ENCODE measurements at places on chromosomes 12 and 14.

- DNase-seq: no peak
Observed at GRCh38 chr14:105498430-105499255, 7.6 kb downstream of the TEDC1 start.

DNA sequence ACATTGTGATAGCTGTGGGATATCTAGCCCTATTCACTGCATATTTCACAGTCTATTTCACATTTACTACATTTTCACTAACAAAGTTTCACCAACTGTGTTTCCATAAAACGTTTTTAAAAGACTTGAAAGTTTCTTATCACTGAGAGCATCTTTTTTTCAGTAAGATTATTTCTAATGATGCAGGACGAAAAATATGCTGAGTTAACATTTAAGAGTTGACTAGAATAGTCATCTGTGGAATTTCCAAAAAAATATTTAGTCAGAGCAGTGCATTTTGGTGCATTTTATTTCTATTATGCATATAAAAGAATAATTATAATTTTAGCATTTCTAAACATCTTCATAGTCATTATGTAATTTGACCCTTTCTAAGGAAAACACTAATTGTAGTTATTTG is 143.8 kb upstream of the CLEC14A start:
- DNase-seq: no peak

DNA sequence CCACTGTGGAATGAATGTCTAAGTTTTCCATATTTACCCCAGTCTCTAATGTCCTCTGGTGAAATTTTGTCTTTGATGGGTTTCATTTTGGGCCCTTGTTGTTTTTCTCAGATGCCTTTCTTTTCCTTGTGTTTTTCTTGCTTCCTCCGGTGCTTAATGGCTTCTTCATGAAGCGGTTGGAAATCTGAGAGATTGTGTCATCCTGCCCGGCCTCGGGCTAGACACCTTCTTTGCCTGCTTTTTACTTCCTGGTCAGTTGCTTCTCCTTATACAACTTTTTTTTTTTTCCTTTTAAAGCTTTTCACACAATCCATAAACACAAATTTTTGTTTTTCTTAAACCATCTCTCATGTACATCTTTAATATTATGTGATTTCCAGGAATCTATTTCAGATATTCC is 7.1 kb downstream of the ETV6 start:
- no peak for DNase-seq

- DNase-seq: no peak
Observed at GRCh38 chr12:89433634-89434033, 81.3 kb upstream of the DUSP6 start.

DNA sequence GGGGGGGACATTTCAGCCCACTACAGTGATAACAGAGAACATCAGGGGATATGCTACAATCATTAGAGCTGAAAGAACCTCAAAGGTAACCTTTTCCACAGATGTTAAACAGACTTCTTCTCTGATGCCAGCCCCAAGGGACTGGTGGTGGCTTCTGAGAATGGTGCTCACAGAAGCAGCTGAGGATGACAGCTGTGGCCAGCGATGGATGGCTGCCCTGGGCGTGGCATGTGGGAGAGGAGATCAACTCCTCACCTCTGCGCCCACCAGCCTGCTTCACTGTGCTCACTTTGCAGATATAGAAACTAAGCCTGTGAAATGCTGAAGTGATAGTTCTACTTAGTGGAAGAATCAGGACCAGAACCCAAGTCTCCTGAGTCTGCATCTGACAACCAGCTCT is 33.0 kb downstream of the FOXN3 start:
- DNase-seq: no peak

- DNase-seq: no peak
Observed at GRCh38 chr12:68784015-68784414, 24.0 kb upstream of the MDM2 start.

DNA sequence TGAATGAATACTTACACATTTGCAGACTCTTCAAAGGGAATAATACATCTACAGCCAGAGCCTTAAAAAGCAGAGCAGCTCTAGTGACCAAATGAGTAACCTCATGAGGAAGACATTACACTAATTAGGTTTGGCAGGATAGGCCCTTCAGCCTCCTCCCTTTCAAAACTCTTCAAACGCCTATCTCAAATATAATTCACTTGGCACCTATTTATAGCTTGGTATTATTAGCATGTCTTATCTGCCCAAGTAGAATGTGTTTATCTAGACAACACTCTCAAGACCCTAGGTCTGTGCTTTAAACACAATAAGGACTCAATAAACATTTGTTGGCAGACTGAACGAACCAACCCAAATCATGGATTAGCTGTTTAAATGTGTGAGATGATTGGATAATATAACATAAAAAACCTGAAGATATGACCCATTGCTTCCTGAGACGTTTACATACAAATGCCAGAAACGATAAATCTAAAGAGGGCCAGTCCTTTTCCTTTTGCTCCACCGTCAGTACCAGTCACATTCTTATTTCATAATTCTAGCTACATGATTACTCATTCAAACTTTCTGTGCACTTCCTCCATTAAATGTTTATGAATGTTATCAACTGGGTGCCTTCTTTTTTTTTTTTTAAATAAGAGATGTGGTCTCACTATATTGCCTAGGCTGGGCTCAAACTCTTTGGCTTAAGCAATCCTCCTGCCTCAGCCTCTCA is 123.3 kb downstream of the CEP83 start:
- DNase-seq: no peak

GRCh38 chr14:26526137-26526536 is 71.7 kb downstream of the NOVA1 start:
- no peak for DNase-seq

DNA sequence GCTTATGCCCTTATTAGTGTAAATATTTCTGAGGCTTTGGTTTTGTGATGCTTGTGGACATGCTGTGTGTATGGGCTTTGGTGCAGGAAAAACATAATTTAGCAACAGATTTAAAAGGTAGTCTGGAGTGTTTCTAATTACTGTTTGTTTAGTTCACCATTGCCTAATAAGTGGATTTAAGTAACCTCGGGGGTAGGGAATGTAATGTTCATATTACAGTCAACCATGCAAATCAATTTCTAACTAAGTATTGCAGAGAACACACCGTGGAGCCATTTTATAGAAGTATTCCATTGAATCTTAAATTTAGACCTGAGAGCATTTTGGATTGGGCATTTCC is 53.5 kb downstream of the ANO6 start:
- no peak for DNase-seq

DNA sequence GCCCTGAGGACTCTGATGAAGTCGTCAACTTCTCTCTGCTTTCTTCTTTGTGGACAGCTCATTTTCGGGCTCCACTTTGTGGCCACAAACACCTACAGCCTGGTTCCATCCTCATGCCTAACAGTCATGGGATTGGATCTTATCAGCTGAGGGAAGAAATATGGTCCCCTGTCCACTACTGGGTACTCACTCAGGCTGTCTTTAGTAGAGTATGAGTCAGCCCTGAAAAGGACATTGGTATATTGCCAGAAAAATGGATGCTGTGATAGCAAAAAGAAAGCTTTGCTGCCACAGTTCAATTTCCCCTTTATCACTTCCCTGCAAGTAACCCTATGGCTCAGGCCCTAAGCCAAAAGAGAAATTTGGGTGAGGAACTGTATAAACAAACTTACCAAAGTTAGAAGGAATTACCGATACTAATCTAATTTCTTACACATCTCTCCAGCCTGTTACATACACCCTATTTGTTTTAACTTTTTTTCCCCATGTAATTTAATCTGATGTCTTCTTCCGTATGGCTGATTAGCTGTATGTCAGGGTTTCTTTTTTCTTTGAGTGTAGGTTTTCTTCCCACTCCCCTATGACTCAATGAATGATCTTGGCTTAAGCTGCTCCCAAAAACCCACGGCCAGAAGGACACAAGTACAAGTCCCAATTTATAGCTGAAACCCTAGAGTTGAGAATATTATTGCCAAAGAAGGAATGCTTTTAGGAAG is 29.1 kb downstream of the MTHFD1 start:
- no peak for DNase-seq

DNA sequence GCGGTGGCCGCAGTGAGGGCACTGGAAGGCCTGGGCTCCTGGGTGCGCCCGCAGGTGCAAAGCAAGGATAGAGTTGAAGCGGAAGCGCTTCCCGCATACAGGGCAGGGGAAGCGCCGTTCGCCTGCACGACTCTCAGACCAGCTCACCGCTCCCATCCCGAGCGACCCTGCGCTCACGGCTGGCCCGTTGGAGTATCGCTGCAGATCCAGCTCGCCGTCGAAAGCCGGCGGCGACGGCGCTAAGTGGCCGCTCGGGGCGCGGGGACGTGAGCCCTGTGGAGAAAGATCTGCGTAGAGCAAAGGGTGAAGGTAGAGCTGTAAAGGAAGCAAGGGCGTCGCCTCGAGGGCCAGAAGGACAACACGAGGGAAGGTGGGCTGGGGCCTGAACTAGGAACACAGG is 5.4 kb downstream of the ZNF219 start:
- no peak for DNase-seq

GRCh38 chr14:34035177-34035933 is 84.5 kb upstream of the EGLN3 start:
- DNase-seq: no peak

GRCh38 chr12:52744493-52745156 is 32.5 kb downstream of the KRT76 start:
- no peak for DNase-seq

- DNase-seq: no peak
Observed at GRCh38 chr12:127174881-127175280, 1092.1 kb upstream of the TMEM132C start.

DNA sequence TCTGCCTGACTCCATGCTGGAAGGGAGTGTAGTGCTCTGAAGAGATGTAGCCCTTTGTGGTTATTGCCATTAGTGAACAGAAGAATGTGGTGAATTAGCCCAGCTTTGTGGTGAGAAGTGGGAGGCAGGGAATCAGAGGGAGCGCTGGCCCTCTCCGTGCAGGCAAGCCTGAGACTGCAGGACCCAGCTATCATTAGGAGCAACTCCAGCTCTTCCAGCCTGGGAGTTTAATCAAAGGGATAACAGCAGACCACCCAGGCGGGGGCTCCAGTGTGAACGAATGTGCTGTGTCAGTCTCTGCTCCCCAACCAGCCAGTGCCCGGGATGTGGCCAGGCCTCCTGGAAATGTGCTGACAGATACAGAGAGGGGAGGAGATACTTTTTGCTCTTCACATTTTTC is 142.7 kb downstream of the TTLL5 start:
- no peak for DNase-seq

- DNase-seq: no peak
Observed at GRCh38 chr12:90028635-90029051, 320.0 kb upstream of the ATP2B1 start.

- no peak for DNase-seq
Observed at GRCh38 chr14:58533446-58533845, 104.3 kb upstream of the DACT1 start.

DNA sequence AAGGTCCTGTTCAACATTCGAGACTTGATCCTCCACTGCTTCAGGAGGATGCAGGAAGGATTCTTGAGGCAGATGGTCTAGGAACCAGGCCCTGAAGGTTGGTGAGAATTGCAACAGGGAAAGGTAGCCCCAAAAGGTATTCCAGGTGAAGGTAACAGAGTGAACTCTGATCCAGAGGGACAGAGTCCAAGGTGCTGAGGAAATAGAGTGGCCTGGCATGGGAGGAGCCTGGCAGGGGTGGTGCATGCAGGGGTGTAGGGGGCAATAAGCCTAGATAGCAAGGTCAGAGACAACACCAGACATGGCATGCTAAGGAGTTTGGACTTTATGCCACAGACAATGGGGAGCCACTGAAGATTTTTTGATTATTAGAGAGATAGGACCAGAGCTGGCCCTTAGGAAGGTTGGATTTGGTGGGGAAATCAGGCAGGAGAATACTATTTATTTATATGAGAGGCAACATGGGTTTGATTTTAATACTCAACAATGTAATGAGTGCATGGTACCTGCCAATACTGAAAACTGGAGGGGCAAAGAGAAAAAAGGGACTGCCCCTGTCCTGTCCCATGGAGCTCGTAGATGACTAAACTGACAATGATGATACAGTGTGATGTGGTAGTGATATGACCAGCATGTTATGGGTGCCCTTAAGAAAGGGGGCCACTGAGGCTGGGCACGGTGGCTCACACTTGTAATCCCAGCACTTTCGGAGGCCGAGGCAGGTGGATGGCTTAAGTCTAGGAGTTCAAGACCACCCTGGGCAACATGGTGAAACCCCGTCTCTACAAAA is 50.5 kb upstream of the TMED10 start:
- no peak for DNase-seq

GRCh38 chr14:89810101-89810500 is 144.4 kb downstream of the EFCAB11 start:
- DNase-seq: no peak

- no peak for DNase-seq
Observed at GRCh38 chr12:49954863-49955830, 4.6 kb downstream of the AQP2 start.

- DNase-seq: no peak
Observed at GRCh38 chr12:39341179-39341578, 101.7 kb downstream of the KIF21A start.

DNA sequence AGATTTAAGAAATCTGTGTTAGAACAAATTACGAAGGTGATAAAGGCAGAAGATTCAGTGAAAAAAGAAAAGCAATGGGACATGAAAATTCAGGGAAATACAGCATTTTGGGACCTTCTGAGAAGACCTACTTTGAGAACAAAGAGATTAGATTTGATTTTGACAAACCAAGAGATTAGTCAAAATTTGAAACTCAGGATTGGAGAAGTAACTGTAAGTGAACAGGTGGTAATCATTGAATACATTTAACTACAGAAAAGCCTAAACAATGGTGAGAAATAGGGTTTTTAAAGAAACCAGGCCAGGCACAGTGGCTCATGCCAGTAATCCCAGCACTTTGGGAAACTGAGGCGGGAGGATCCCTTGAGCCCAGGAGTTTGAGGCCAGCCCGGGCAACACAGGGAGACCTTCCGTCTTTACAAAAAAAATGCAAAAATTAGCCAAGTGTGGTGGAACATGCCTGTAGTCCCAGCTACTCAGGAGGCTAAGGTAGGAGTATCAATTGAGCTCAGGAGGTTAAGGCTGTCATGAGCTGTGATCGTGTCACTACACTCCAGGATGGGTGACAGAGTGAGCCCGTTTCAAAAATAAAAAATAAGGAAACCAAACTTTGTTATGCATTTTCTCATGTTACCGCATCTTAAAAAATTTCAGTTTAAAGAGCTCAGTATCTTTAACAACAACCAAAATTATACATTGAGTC is 8.9 kb upstream of the SAV1 start:
- no peak for DNase-seq

- no peak for DNase-seq
Observed at GRCh38 chr12:49471557-49471956, 67.3 kb upstream of the KCNH3 start.

DNA sequence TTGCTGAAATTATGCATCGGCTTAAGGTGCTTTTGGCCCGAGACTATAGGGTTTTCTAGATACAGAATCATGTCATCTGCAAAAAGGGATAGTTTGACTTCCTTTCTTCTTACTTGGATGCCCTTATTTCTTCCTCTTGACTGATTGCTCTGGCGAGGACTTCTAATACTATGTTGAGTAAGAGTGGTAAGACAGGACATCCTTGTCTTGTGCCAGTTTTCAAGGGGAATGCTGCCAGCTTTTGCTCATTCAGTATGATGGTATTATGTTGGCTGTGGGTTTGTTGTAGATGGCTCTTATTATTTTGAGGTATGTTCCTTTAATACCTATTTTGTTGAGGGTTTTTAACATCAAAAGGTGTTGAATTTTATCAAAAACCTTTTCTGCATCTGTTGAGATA is 8.3 kb downstream of the BMAL2 start:
- DNase-seq: no peak
